ENCODE measurements at places on chromosomes 11 and 22. TPM values are rescaled to one million over a fixed set of nuclear protein-coding genes. Genes with fewer than 3 reads are reported as not detected.

UBQLN3 gene
- 0.13 TPM for total RNA-seq

TP53AIP1 gene
- total RNA-seq, result 0.22 TPM

ADM gene
- total RNA-seq, result 23.6 TPM

LMO2 gene
- total RNA-seq, result 15.1 TPM

TNNT3 gene
- 4,749 TPM for total RNA-seq

FAU gene
- total RNA-seq, result 998 TPM

PNPLA5 gene
- not detected for total RNA-seq

ARHGAP1 gene
- 14.9 TPM for total RNA-seq

OR5AK2 gene
- total RNA-seq, result not detected

- DNase-seq, result no peak
- no peak overlapping the region for H3K4me3 ChIP-seq
- no peaks in the 10 kb centered on the region for H3K4me1 ChIP-seq
- H3K27ac ChIP-seq, result no peak overlapping the region
- H3K27me3 ChIP-seq, result no peaks in the 10 kb centered on the region
Measured at GRCh38 chr11:78432058-78432515, 14.5 kb upstream of the GAB2 start.

DNA sequence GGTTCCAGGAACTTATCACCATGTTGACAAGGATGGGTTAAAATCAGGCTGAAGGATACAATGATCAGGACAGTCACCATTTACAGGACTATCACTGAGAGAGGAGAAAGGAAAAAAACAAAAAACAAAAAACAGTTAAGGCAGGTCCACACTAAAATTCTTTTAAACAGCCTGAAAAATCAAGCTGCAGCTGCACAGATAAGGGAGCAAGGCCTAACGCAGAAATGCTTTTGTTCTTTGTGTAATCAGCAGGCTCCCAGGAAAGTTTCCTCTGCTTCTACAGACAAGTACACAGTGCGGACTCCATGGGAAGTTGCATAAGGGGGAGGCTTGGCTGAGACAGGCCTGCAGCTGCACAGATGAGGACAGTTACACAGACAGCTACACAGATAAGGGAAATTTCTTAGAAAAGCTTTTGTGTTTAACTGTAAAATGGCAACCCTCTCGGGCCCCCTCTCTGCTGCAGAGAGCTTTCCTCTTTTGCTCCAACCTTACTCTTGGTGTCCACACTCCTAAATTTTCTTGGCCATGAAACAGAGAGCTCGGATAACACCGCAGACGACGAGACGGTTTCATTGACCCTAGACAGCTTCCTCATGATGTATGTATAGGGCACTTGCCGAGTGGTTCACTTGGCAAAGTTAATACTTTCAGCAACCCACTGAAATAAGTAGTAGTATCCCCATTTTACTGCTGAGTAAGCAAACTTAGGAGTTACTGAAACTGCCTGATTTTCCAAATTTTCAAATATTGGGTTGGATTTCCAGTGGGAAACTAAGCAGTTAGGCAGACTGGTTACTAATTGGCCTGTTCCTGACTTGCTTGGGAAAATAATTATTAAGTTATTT is 45.5 kb downstream of the PIWIL3 start:
- H3K36me3 ChIP-seq, result no peaks in the 10 kb centered on the region
- peaks cover 10% of the 10 kb centered on the region for H3K4me1 ChIP-seq
- H3K27ac ChIP-seq, result peak overlapping the region; percentile 33
- peak; percentile 87 for DNase-seq
- H3K4me3 ChIP-seq, result no peak overlapping the region
- H3K27me3 ChIP-seq, result no peaks in the 10 kb centered on the region

DNA sequence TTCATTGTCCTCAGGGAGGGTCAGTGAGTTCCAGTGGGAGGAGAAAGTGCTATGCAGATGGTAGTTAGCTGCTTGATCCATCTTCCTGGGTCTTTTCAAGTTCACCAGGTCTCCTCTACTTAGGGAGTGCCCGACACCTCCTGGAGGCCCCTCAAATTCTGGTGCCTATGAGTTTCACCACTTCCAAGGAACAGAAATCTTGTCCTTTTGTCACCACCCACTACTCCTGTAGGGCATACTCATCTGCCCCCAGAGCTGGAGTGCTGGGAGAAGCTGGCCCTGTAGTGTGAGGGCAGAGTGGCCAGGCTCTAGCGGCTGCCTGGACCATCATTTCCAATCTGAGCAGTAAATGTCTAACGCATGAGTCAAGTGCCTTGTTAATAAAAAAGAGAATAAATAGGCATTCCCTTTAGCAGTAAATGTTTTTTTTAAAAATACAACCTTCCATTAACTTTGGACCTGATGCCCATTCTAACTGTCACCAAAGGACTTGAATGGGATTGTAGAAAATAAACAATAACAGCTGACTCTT is 12.5 kb downstream of the IRAG1 start:
- no peak overlapping the region for H3K27ac ChIP-seq
- H3K36me3 ChIP-seq, result no peaks in the 10 kb centered on the region
- no peak overlapping the region for H3K4me3 ChIP-seq
- no peak for DNase-seq

DNA sequence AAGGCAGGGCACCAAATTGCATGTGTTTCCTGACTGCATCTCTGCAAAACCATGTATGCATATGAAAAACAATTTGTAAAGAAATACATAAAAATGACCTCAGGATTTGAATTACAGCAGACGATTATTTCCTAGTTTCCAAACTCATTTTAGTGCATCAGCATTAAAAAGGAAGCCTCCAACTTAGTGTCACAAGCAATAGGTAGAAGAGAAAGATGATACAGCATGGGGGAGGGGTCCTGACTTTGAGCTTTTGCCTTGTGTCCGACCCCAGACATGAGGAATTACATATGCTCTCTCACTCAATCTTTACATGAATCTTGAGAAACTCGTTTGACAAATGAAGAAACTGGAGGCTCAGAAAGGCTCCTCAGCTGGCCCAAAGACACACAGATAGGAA is 294.6 kb upstream of the NARS2 start:
- H3K36me3 ChIP-seq, result no peaks in the 10 kb centered on the region
- H3K4me3 ChIP-seq, result no peak overlapping the region
- DNase-seq, result no peak
- no peak overlapping the region for H3K27ac ChIP-seq

- peak; percentile 78 for DNase-seq
- H3K4me1 ChIP-seq, result peaks cover 47% of the 10 kb centered on the region
- peak within 1 kb of the TSS; percentile 79 for H3K4me3 ChIP-seq
- H3K36me3 ChIP-seq, result peaks cover 44% of the 10 kb centered on the region
- no peaks in the 10 kb centered on the region for H3K27me3 ChIP-seq
Measured at GRCh38 chr11:123061403-123062157, at the start of gene HSPA8. TSS of gene HSPA8 (minus strand) at chr11:123062136. CDS start at chr11:123061324, 812 bp downstream.

GRCh38 chr11:67468056-67468455 is 995 bp downstream of the TMEM134 start:
- H3K4me1 ChIP-seq, result peaks cover 35% of the 10 kb centered on the region
- H3K36me3 ChIP-seq, result peaks cover 9% of the 10 kb centered on the region
- H3K27me3 ChIP-seq, result peaks cover 2% of the 10 kb centered on the region
- peak overlapping the region; percentile 81 for H3K4me3 ChIP-seq

GRCh38 chr22:46653596-46653995 is 33.4 kb downstream of the GRAMD4 start:
- H3K36me3 ChIP-seq, result peaks cover 2% of the 10 kb centered on the region
- peaks cover 50% of the 10 kb centered on the region for H3K4me1 ChIP-seq
- no peaks in the 10 kb centered on the region for H3K27me3 ChIP-seq
- no peak overlapping the region for H3K27ac ChIP-seq

DNA sequence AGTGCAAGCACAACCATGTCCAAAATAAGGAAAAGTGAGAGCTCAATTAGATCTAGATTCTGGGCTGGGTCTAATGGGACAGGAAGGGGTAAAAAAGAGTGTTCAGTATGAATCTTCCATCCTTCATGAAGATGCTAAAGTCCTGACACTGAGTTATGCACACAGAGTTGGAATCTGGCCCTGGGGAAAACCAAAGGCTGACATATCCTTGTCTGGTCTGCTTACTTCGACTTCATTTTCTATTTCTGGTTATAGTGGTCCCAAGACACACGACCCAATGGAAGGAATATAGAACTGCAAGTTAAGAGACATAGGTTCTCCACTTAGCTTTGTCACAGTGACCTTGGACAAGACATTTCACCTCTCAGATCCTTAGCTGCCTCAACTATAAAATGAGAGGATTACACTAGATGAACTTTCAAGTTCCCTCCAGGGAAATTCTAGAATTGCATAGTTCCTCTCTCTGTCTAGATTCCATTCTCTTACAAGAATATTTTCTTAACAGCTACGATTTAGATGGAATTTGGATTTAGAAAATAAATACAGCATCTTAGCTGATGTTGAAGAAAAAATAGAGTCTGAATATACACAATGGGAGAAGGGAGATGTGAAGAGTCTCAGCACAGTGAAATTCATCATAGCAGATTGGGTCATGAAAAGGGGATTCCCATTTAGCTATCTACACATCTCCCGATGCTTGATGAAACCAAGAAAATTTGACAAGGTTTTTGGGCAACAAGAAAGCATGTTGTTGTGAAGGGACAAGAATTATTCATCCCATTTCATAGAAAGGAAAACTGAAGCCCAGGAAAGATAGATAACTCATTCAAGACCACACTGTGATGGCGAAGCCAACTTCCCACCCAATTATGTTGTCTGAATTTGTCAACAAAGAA is 3.3 kb downstream of the BLID start:
- no peaks in the 10 kb centered on the region for H3K27me3 ChIP-seq
- no peak for DNase-seq
- no peak overlapping the region for H3K27ac ChIP-seq
- H3K36me3 ChIP-seq, result no peaks in the 10 kb centered on the region
- no peak overlapping the region for H3K4me3 ChIP-seq

DNA sequence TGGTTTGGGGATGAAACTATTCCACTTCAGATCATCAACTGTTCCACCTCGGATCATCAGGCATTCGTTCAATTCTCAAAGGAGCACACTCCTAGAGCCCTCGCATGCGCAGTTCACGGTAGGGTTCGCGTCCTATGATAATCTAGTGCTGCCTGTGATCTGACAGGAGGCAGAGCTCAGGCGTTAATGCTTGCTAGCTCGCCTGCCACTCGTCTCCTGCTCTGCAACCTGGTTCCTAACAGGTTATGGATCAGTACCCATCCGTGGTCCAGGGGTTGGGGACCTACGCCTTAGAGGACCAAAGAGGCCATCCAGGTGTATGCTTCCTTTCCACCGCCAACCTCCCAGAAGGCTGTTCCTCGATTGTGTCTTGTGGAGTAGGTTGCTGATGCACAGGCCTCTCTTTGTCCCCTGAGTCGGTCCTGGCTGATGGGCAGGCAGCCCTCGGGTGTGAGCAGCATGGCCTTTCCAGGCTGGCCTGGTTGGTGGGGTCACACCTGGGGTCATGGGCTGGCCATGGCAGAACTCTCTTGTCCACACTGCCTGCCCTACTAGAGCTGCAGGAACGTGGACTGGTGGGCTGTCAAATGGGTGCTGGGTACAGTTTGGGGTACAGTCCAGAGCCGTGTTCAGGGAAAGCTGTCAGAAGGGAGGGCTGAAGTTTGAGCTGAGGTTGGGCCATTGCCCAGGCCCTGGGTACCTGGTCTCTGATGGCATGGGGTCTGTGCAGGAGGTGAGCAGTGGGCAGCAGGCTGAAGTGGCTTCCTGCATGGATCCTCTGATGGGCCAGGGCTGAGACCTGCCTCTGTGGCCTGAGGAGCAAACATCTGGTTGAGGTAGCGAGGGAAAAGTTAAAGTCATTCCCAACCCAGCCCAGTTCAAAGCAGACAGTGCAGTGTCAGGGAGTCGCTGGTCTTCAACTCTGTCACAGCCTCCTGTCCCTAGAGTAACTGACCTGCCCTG is 11.1 kb downstream of the PRDM11 start:
- DNase-seq, result no peak
- H3K27ac ChIP-seq, result peak overlapping the region; percentile 89
- no peaks in the 10 kb centered on the region for H3K36me3 ChIP-seq
- H3K4me1 ChIP-seq, result peaks cover 77% of the 10 kb centered on the region
- H3K4me3 ChIP-seq, result no peak overlapping the region

DNA sequence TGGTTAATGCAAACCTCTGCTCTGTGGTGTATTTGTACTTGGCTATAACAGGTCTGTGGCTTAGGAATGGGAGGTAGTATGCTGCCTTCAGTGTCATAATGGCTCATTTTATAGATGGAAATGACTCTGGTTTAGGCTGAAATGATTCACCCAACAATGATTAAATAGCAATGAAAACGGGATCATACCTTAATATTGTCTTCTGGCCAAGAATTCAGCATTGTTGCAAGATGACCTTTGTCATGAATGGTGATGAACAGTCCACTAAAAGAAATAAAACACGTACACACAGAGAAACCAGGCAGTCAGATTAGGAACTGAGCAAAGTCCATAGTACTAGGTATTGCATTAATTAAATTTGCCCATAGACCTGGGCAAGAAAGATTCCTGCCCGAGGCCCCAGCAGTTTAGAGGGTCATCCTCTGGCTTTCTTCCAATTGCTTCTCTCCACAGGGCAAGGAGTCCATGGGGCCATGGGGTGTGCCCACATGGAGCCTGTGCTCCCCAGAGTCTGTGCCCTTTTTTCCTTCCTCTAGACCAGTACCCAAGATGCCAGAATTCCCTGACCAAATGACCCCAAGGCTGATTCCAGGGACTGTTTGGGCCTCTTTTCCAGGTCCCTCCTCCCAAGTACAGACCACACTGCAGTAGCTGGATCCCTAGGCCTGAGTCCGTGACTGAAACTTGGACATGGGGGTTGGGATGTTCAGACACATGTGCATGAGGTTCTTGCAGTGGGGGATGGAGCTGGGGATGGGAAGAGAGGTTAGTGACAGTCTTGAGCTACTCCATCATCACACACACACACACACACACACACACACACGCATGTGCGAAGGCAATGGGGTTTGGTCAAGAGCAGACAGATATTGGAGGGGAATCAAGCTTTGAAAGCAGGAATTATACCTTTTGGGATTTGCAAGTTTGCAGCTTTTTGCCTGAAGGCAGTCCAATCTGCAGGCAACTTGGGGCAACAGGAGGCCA is 134.2 kb downstream of the CCDC81 start:
- no peak overlapping the region for H3K4me3 ChIP-seq
- peaks cover 2% of the 10 kb centered on the region for H3K36me3 ChIP-seq
- DNase-seq, result peak; percentile 90
- H3K4me1 ChIP-seq, result peaks cover 7% of the 10 kb centered on the region

GRCh38 chr11:9172389-9172788 is 81.0 kb upstream of the SCUBE2 start:
- H3K4me3 ChIP-seq, result no peak overlapping the region
- peaks cover 45% of the 10 kb centered on the region for H3K36me3 ChIP-seq

- H3K4me3 ChIP-seq, result no peak overlapping the region
- H3K36me3 ChIP-seq, result no peaks in the 10 kb centered on the region
- H3K27me3 ChIP-seq, result no peaks in the 10 kb centered on the region
- H3K27ac ChIP-seq, result no peak overlapping the region
Measured at GRCh38 chr22:25021976-25022711, 69.6 kb downstream of the KIAA1671 start.

DNA sequence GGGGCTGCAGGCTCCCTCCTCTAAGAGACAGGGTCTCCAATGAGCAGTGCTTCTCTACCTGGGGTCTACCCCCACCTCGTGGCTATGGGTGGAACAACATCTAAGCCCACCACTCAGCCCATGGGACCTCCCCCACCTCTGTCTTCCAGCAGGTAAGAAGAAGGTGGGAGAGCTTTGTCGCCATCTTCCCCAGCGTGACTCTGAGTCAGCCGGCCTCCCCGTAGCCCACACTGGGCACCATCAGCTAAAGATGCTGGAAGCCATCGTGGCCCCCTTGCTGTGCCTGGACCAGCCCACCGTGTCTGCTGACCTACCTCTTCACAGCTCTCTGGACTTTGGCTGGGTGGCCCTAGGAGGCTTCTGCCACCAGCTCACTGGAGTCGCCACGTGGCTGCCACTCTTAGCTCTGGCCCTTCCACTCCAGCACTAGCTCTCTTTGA is 944 bp downstream of the C11orf86 start:
- no peaks in the 10 kb centered on the region for H3K36me3 ChIP-seq
- no peak overlapping the region for H3K4me3 ChIP-seq
- no peak for DNase-seq
- no peaks in the 10 kb centered on the region for H3K4me1 ChIP-seq

GRCh38 chr11:117717485-117718314 is 79.3 kb downstream of the DSCAML1 start:
- DNase-seq, result no peak
- H3K4me3 ChIP-seq, result no peak overlapping the region
- H3K4me1 ChIP-seq, result peaks cover 4% of the 10 kb centered on the region
- no peak overlapping the region for H3K27ac ChIP-seq

All from muscle of leg (tissue), 16 donors.